CMK (cell line): ENCODE measurements at places on chromosomes 12 and 14.

- no peak for DNase-seq
Measured at GRCh38 chr14:96136371-96137005, 68.2 kb upstream of the BDKRB2 start.

DNA sequence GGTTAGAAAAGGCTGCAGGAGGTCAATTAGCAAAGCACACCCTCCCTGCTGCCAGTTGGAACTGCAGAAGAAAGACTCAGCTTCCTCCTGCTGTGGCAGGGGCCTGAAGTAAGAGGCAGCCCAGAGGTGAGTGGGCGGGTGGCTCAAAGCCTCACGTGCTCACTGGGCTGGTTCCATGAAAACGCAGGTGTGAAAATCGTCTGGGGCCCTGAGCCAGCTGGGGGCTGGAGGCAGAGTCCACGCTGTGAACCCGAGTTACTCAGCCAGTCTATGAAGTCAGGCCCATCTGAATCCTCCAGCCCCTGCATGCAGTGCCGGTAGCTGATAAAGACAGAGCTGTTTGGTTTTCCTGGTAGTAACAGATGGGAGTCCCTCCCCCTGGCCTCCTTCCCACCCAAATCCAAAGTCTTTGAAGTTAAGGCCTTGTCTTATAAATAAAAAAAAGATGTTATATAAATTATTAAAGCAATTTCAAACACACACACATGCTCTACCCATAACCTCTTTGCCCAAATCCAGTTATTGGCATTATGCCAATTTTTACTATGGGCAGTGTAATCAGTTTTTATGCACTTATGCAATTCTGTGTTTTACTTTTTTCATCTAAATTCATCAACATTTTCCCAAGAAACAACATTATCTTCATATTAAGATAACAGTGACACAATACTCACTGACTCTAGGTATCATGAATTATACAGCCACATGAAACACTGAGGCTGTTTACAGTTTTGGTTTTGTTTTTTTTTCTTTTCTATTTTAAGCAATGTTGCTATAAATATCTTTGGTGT lies 57.9 kb upstream of the PNMA1 start:
- DNase-seq = no peak

- DNase-seq = peak; percentile 56
Measured at GRCh38 chr14:77908847-77909246, 108.9 kb downstream of the ADCK1 start.

GRCh38 chr14:60686865-60687264 lies 37.3 kb downstream of the SIX4 start:
- DNase-seq = no peak

DNA sequence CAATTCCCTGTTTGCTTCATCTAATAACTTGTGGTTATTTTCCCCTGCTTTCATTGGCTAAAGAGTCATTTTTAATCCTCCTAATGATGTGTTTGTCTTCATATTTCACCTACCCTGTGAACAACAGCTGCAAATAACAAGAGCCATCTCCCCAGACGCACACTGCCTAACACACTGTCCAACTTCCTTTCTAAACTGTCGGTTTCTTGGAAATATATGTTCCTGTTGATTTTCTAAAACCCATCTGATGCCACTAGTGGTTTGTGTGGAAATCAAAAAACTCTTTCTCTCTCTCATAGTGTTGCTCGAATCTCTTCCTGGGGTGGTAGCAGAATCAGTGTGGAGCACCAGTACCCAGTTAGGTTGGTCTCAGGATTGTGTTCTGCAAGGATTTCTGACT lies 226.9 kb downstream of the EPS8 start:
- no peak for DNase-seq

DNA sequence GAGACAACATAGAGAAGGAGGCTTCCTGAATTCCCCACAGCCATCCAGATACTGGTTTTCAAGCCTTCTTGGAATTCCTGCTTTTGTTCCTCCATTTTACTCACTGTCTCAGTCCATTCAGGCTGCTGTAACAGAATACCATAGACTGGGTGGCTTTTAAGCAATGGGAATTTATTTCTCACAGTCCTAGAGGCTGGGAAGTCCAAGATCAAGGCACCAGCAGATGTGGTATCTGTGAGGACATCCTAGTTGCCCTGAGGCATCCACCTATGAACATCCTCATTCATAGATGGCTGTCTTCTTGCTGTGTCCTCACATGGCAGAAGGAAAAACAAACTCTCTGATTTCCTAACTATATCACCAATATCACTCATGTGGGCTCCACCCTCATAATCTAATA lies 374.9 kb downstream of the FUT8 start:
- no peak for DNase-seq

GRCh38 chr14:55352201-55352600 lies 59.4 kb downstream of the ATG14 start:
- DNase-seq = no peak

DNA sequence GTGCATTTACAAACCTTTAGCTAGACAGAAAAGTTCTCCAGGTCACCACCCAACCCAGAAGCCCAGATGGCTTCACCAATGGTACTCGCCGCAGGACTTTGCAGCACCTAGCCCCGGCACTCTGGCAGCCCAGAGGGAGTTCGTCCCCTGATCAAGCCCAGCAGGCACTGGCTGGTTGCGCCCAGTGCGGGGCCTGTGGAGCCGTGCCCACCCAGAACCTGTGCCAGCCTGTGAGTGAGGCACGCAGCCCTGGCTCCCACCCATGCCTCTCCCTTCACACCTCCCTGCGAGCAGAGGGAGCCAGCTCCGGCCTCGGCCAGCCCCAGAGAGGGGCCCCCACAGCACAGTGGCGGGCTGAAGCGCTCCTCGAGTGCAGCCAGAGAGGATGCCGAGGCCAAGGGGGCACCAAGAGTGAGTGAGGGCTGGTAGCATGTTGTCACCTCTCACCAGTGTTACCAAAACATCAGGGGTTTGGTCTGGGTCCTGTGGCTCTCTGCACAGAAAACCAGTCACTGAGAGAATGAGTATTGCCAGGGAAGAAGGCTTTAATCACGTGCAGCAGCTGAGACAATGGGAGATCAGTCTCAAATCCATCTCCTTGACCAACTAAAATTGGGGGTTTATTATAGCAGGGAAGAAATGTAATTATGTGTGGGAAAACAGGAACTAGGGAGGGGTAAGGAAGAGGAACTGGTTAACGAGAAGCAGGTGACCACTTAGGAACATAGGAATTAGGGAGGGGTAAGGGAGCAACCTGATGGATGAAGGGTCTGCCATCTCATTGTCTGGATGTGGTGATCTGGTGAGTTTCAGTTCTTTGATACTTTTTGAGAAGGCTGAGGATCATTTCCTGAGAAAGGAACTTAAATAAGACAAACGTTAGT lies 151.3 kb downstream of the NUBPL start:
- DNase-seq = no peak

DNA sequence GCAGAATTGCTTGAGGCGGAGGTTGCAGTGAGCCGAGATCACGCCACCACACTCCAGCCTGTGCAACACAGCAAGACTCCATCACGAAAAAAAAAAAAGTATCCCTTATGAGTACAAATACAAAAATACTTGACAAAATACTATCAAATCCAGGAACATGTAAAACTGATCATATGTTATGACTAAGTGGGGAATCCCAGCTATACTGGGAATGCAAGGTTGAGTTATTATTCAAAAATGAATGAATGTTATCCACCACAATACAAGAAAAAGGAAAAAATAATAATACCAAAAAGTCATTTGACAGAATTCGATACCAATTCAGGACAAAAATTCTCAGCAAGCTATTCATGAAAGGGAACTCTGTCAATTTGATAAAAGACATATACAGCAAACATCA lies 32.6 kb downstream of the MOK start:
- no peak for DNase-seq

- DNase-seq = no peak
Measured at GRCh38 chr14:44979740-44980356, 17.9 kb downstream of the TOGARAM1 start.

DNA sequence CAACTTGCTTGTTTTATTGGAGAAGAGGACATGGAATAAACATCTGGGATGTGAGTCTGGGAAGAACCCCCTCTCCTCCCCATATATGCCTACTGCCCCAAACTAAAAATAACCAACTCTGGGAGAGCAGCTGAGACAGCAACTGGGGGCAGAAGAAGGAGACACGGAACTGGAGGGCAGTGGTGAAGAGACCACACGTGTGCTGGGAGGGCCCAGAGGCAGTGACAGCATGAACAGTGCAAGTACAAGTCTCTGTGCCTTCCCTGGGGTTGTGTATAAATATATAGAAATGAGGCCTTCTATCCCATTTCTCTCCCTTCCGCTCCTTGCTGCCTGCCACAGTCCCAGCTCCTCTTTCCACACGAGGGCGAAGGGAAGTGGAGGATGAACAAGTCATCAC lies 4.0 kb upstream of the KRT73 start:
- DNase-seq = no peak

GRCh38 chr12:2689393-2689792 lies 105.4 kb upstream of the FKBP4 start:
- DNase-seq = no peak

GRCh38 chr12:130119241-130119861 lies 42.9 kb upstream of the FZD10 start:
- no peak for DNase-seq

GRCh38 chr12:25979563-25979962 lies 21.1 kb downstream of the RASSF8 start:
- DNase-seq = no peak

GRCh38 chr12:96456265-96456974 lies 33.0 kb upstream of the CFAP54 start:
- no peak for DNase-seq

DNA sequence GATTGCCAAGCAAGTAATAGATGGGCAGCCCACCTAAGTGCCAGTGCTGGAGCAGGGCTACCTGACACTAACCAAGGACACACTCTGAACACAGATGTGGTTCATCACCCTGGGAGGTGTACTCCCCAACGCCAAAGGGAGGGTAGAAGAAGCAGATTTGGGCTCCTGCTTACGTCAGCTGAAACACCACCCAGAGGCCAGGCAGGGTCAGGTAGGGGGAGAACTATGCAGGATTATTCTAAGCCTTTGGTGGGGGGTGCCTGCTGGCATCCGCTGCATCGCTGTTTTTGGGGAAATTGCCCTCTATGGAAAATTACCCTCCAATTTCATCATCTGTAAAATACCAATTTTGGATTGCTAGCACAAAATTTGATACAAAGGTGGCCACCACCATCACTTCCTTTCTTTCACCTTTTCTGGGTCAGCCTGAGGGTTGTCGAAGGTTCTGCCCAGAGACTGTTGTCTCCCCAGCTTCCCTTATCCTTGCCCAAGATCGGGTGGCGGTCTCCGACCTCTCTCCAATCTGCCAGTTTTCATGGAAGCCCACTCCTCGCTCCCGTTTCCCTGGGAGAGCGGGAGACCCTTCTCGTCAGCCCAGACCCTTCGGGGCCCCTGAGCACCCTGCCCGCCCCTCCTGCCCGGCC lies 535 bp downstream of the BIN2 start:
- no peak for DNase-seq

GRCh38 chr14:60094306-60094897 lies 2.7 kb downstream of the PCNX4 start:
- peak; percentile 69 for DNase-seq

DNA sequence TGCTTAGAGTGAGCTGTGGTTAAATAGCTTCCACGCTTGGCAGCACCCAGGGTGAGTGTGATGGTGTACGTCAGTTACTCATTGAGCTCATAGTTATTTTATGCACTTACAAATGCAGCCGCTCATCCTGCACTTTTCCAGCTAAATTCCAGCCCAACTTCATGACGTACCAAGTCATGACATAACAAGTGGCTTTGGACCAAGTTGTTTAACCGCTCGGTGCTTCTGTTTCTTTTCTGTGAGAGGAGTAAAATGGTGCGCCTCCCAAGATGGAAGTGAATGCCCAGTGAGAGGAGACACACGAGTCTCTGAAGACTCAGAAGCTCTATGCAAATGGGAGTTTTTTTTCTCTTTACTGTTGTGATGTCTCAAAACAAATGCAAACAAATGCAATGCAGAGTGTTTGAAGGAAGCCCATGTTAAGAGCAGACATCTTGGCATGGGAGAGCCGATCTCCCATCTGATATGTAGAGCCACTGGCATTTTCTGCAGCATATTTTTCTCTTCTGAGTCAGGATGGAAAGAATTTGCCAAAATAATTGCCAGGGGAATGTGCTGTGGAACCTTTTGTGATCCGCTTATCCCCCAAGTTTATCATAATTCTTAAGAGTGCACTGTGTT lies 72.2 kb downstream of the FBXW8 start:
- DNase-seq = no peak

DNA sequence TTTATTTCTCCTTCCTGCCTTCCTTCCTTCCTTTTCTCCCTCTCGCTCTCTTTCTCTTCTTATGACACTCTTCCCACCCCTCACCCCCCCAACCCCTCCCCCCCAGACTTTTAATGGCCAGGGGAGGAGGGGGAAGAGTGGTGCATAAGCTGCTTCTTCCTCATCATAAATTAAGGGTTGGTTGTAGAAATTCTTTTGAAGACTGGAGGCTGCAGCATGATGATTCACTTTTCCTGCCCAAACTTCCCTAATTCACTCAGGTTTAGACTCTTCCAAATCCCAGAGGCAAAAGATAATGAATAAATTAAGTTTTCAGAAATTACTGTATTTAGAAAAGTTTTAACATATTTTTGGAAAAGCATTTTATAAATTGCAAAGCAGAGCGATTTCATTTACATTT lies 58.2 kb downstream of the GRIP1 start:
- no peak for DNase-seq

- no peak for DNase-seq
Measured at GRCh38 chr14:69819607-69820006, 22.6 kb upstream of the SLC10A1 start.

GRCh38 chr14:105883066-105884005 lies 357.0 kb downstream of the TMEM121 start:
- DNase-seq = no peak

DNA sequence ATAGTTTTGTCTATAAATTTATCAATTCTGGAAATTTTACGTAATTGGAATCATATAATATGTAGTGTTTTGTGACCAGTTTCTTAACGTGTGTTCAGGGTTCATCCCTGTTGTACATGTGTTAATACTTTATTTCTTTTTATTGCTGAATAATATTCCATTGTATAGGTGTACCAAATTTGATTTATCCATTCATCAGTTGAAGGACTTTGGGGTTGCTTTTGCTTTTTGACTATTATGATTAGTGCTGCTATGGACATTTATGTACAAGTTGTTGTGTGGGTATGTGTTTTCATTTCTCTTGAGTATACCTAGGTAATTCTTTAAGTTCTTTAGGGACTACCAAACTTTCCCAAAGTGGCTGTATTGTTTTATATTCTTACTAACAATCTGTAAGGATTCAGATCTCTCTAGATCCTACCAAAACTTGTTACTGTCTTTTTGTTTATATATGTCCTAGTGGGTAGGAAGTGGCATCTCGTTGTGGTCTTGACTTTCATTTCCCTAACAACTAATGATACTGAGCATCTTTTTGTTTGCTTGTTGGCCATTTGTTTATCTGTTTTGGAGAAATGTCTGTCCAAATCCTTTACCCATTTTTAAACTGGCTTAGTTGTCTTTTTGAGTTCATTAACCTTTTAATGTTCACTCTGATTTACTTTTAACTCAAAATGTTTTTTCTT lies 14.9 kb downstream of the VRK1 start:
- no peak for DNase-seq
